ENCODE measurements at places on chromosomes 16 and 17. TPM values are rescaled to one million over a fixed set of nuclear protein-coding genes. Genes with fewer than 3 reads are reported as not detected.

Gene HS3ST4
- total RNA-seq, result not detected

Gene STH
- not detected for total RNA-seq

Gene PRCD
- 0.94 TPM for total RNA-seq

Gene WNK4
- 3.9 TPM for total RNA-seq

Gene GINS3
- 1.4 TPM for total RNA-seq

Gene HCFC1R1
- total RNA-seq, result 64.4 TPM

Gene ETV4
- 4.9 TPM for total RNA-seq

Gene P3H4
- 81.7 TPM for total RNA-seq

Gene HBA1
- 1.9 TPM for total RNA-seq

Gene AIPL1
- not detected for total RNA-seq

Gene EFNB3
- 4.9 TPM for total RNA-seq

Gene ADAP2
- total RNA-seq, result not detected

Gene TACO1
- 14.9 TPM for total RNA-seq

Gene CACNG4
- 1.2 TPM for total RNA-seq

Gene CBX2
- 4.9 TPM for total RNA-seq

Gene OTOP3
- total RNA-seq, result not detected

Gene IL21R
- 3.9 TPM for total RNA-seq

Gene FNDC8
- not detected for total RNA-seq

Gene SEPTIN1
- not detected for total RNA-seq

Gene RPH3AL
- total RNA-seq, result 4.0 TPM

Gene MARCHF10
- not detected for total RNA-seq

Gene XYLT1
- 12.1 TPM for total RNA-seq

Gene WNT9B
- not detected for total RNA-seq

Gene MT1A
- total RNA-seq, result 7.5 TPM

Gene MC1R
- 3.6 TPM for total RNA-seq

Gene RAMP2
- total RNA-seq, result 5.3 TPM

Gene MYH2
- 3.5 TPM for total RNA-seq

Gene PKMYT1
- total RNA-seq, result 2.7 TPM

Gene TEX14
- 0.17 TPM for total RNA-seq

Gene HLF
- total RNA-seq, result 0.12 TPM

Gene CMTR2
- 24.7 TPM for total RNA-seq

Gene IFI35
- 28.4 TPM for total RNA-seq

Gene CDIP1
- 18.2 TPM for total RNA-seq

Gene VAT1L
- 1.3 TPM for total RNA-seq

Gene C17orf107
- 5.4 TPM for total RNA-seq

Gene PRR14
- total RNA-seq, result 12.0 TPM

Gene MIS12
- 14.6 TPM for total RNA-seq

Gene SP6
- total RNA-seq, result not detected

Gene SLC25A10
- total RNA-seq, result 22.4 TPM

Gene TEKT5
- 0.09 TPM for total RNA-seq

Gene FAM171A2
- 7.2 TPM for total RNA-seq

Data from pericardium fibroblast (primary cell).